GM12892 (cell line): ENCODE measurements at places on chromosomes 5 and 9.

- peak; percentile 69 for DNase-seq
Measured at GRCh38 chr9:95510709-95511615, 5.8 kb downstream of the PTCH1 start.

DNA sequence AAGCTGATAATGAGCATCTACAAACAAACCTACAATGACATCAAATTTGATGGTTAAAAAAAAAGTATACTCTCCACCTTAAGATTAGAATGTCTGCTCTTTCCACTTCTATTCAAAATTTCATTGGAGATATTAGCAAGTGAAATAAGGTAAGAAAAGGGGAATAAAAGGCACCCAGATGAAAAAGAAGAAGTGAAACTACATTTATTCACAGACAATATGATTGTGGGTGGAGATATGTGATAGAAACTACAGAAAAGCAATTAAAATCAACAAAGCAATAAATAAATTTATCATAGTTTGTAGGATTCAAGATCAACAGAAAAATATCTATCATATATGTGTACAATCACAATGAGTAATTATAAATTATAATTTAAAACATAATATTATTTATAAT, 395.1 kb upstream of the CCNH start:
- DNase-seq = no peak

DNA sequence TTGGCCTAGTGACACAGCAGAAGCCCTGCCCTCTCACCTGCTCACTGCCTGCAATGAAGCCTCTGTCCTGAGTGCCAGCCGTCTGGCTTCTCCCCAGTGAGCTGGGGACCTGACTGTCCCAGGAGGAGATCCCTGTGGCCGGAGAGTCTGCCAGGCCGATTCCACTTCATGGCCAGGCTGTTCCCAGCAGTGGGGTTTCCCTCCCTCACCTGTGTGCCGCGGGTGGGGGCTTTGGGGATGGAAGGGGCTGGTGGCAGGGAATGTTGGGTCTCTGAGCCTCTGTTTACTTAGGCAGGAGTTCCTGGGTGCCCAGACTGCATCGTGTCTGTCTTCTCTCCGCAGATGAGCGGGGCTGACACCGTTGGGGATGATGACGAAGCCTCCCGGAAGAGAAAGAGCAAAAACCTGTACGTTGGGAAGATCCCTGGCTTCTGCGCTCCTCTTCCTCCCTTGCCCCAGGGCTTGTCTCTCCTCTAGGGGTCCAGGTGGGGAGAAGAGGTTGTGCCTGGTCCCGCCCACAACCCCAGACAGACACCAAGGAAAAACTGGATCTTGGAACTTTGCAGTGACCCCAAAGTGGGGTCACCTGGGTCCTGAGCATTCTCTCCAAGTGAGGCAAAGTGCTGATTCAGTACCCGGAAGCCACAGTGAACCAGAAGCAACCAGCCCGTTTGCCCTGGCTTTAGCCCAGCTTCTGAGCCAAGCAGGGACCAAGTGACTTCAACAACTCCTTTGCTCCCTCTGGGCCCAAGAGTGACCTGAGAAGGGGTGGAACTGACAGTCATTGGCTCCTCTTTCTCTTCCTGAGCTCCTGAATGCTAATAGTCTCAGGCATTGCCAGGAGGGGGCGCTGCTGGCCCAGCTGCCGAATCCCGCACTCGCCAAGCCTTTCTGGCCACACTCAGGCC, 127.7 kb downstream of the RGS3 start:
- DNase-seq = peak; percentile 74

GRCh38 chr5:137032929-137033328, 466.2 kb downstream of the SPOCK1 start:
- DNase-seq = no peak

DNA sequence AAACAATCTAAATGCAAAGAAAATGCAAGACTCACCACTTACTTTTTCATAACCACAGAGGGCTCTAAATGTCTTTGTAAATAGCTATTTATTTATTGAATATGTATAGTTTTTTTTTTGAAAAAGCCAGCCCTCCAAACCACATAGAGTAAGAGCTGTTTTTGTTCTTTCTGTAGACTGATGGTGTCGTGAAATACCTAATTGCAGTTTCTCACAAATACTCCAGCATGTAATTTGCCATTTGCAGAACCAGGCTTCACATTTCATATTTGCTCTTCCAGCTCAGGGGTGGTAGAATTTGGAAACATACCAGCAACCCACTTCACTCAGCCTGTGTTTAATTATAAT, 159.8 kb downstream of the TMC1 start:
- no peak for DNase-seq

DNA sequence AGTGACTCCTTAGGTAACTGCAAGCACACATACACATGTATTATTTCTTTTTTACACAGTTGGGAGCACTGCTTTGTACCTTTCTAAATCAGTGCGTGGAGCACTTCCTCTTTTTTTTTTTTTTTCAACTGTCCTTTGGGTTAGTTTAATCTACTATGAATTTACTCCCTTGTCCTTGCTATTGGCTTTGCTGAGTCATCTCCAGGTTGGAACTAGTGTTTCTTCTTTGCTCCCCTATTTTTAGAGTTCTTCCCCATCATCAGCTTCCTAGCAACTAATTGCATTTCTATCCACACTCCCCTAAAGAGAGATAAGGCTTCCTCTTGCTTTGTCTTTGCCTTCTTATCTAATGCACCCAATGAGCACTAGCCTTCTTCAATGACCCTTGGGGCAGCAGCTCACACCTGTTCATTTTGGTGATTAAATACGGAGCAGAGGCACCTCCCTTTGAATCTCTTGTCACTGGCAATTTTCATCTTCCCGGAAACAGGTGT, 24.3 kb downstream of the S100Z start:
- no peak for DNase-seq

- DNase-seq = no peak
Measured at GRCh38 chr9:114126247-114127060, 27.4 kb upstream of the KIF12 start.

DNA sequence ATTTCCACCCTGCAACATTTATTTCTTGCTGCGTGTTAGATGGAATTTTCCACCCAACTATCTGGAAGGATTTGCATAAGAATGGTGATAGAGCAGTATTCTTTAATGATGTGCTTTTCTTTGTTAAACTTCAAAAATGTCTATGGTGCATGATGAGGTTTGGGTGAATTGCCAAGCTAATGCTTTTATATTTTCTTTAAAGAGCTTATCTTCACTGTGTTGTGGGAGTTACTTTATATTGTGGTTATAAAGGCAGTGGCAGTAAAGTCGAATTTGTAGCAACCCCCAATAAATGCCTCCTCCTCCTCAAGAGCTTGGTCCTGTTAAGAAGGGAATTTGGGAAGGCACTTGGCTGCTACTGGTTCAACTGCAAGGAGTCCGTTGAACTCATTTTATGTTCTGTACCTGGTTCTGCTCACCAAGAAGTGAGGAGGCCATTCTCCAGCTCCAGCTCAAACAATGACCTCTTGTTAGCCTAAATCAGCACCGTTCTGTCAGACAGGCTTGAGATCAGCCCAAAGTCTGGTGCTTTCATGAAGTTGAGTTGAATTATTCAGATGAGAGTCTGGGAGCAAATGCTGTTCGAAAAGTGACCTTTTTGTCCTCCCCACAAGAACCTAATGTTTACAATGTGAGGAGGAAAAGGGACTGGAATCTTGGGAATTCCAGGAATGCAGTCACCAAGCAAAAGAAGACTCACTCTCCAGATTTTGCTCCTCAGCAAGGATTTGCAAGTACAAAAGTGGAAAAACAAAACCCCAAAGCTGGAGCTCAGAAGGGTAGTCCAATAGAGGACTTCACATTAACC, 217.0 kb downstream of the TMEM38B start:
- DNase-seq = no peak

GRCh38 chr9:92715488-92716231, 45.7 kb upstream of the IPPK start:
- DNase-seq = no peak

- no peak for DNase-seq
Measured at GRCh38 chr5:75051217-75051751, 1.1 kb downstream of the GCNT4 start.

DNA sequence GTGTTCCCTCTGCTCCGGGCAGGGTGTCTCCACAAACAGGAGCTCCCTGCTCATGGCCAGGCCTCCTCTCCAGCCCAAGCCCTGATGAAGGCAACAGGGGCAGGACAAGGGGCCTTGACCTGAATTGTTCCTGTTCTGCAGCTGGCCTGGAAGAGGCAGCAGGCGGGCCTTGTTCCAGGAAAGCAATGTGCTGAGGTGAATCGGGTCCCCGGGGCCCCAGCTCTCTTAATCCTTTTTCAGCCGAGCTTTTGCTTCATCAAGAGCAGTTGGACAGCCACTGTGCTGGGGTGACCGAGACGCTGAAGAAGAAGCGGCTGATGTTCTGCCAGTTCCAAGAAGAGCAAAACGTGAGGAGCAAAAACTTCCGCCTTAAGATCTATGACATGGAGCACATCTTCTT, 41.4 kb downstream of the CCDC180 start:
- no peak for DNase-seq

- DNase-seq = no peak
Measured at GRCh38 chr5:80220245-80220897, 35.5 kb downstream of the SERINC5 start.

GRCh38 chr9:20611691-20612287, 10.5 kb downstream of the MLLT3 start:
- no peak for DNase-seq

GRCh38 chr9:85895685-85896084, 45.3 kb upstream of the NAA35 start:
- DNase-seq = no peak

DNA sequence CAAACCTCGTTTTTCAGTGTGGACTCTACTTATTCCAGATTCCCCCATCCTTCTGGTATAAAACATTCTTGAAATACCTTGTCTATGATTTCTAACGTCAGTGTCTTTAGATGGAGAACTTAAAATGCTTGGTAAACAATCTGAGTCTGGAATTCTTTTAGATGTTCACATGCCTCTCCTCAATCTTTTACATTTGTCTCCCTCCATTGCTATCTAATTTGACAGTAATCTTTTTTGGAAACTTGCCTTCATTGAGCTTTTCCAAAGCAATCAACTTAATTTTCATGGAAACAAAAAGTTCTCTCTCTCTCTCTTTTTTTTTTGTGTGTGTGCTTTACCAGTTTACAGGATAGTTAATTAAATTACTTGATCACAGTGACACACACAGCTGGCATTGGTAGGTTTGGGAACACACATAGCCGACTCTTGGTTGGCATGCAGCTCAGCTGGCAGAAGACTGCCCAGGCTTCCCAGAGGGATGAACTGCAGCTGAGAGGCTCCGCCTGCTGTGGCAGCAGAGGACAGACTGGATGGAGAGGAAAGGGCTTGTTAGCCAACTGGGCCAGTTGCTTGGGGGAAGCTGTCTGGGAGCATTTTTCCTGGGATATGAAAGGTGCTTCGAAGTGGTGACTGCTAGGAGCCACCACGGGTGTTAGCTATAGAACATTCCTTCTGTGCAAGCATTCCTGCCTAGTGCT, 271.3 kb downstream of the ZSWIM6 start:
- DNase-seq = no peak

GRCh38 chr5:34533582-34534522, 122.3 kb upstream of the RAI14 start:
- DNase-seq = no peak

DNA sequence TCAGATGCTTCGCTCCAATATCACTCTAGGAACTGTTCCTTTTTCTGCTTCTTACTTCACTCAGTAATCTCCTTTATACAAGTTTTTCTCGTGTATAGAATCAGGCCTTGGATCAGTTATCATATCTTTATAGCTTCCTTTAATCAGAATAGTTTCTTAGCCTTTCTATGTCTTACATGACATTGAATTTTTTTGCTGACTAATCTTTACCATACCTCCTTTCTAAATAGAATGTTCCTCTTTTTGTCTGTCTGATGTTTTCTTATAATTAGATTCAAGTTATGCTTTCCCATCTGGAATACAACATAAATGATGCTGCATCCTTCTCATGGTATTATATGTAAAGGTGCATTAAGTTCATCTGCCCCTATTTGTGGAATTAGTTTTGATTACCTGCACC, 40.2 kb upstream of the TYRP1 start:
- no peak for DNase-seq

- DNase-seq = no peak
Measured at GRCh38 chr9:121881920-121882500, 211.1 kb downstream of the TTLL11 start.

DNA sequence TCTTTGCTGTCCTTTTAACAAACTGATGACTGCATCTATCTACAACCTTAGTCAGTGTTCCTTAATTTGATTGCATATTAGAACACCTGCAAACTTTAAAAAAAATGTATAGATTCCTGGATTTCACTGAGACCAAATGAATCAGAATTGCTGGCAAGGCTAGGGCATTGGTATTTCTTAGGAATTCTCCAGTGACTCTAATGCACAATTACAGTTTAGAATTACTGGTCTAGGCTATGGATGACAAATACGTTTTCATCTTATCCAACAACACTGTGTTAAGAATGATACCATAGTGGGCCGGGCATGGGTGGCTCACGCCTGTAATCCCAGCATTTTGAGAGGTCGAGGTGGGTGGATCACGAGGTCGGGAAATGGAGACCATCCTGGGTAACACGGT, 545.9 kb upstream of the RIOK2 start:
- DNase-seq = no peak

DNA sequence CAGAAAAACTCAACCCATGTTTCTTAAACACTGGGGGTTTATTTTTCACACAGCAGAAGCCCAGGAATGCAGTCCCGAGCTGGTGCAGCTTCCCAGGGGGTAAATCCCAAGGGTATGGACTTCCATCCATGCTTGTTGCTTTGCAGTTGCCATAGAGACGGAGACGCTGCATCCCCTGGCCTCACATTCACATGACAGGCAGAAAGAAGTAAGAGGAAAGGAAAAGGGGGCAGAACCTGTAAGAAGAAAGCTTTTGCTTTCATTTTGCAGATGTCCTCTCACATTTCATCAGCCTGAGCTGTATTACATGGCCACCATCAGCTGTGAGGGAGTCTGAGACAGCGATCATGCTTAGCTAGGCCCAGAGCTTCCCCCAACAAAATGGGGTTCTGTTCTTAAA, 321.0 kb downstream of the AGTPBP1 start:
- DNase-seq = no peak

DNA sequence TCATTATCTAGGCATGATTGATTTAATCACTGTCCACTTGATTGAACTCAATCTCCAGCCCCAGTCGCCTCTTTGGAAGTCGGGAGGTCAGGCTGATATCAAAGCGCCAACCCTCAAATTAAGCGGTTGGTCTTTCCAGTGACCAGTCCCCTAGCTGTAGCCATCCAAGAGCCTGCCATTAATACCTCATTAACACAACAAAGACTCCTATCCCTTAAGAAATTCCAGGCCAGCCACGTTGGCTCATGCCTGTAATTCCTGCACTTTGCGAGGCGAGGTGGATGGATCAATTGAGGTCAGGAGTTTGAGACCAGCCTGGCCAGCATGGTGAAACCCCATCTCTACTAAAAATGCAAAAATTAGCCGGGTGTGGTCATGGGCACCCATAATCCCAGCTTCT, 27.4 kb upstream of the GCNT1 start:
- DNase-seq = no peak

- DNase-seq = no peak
Measured at GRCh38 chr9:122579874-122580273, 3.3 kb downstream of the OR1L8 start.

GRCh38 chr5:151384106-151384505, 36.7 kb upstream of the SLC36A2 start:
- no peak for DNase-seq

- no peak for DNase-seq
Measured at GRCh38 chr5:37875051-37875787, 35.4 kb upstream of the GDNF start.
